Retinal pigment epithelial cell (primary cell): ENCODE measurements at places on chromosomes 5 and 9.

DNA sequence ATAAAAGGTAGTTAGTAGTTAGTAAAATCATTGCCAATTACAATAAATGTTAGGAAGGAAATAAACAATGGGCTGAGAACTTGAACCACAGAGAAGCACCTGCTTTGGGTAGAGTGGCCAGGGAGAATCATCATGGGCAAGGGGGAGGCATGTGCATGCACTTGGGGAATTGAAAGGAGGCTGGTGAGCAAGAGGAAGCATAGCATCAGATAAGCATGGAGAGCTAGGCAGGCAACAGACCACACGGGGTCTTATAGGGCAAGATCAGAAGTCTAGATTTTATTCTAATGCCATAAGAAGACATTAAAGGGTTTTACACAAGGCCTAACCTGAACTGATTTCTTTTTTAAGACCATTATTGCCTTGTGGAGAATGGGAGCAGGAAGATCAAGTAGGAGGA, 93.4 kb downstream of the PIP5K1B start:
- no peak for DNase-seq

GRCh38 chr5:95670568-95670967, 12.2 kb downstream of the SPATA9 start:
- no peak for DNase-seq

- DNase-seq, result no peak
These were observed 511 bp upstream of the SPDL1 start for GRCh38 chr5:169583101-169583423.

DNA sequence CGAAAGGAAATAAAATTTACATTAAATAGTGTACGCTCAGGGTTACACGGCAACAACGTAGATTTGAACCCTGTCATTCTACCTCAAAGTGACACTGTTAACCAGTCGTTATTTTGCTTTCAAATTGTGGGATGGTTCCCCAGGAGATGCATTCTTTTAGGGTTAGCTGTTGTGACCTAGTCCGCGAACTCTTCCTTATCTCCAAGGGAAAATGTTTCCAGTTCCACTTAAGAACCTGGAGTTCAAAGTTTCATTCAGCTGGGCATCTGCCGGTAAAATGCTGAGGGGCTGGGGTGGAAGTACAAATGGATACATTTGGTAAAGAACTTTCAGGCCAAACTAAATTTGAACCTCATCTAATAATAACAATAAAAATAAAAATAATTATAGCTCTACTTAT, 264.6 kb downstream of the NR3C1 start:
- DNase-seq, result no peak

- DNase-seq, result no peak
These were observed 215.5 kb upstream of the TMEM161B start for GRCh38 chr5:88483964-88484672.
